ENCODE measurements at places on chromosomes 2 and 18.

- no peak for DNase-seq
These were observed 77.9 kb upstream of the FZD7 start for GRCh38 chr2:201955702-201956141.

DNA sequence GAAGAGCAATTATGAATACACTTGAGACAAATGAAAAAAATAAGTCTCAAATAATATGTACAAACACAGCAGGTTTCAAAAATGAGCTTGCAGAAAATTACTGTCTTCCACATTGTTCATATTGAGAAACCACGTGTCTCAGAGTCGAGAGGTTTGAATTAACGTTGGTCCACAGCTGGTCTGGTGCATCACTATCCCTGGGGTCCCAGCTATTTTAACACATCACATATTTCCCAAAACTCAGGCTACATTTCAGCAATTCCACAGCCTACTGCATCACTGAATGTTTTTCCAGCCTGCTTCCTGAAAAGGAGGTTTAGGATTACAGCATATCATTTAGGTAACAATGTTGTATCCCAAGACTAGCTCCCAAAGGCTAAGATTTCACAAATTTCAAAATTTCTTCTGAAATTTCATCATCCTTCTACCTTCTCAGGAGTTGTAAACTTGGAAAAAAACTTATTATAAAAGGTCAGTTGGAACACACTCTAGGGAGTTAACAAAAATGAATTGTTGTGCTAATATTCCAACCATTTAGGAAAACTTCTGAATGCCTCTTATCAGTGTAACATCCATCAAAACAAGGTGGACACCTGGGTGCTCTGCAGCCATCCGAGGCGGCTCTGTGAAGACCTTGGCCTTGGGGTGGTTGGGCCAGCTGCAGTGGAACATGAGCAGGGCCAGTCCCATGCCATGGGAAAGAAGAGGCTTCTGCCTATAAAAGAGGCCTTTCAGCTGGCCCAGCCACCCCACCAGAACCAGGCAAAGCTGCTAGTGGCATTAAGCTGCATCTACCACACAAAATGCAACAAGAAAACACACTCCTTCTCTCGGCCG, 198.1 kb upstream of the RBBP8 start:
- DNase-seq = no peak

GRCh38 chr2:10232096-10232815, 70.4 kb upstream of the HPCAL1 start:
- no peak for DNase-seq

- no peak for DNase-seq
These were observed 516.7 kb upstream of the HS6ST1 start for GRCh38 chr2:128835342-128835855.

DNA sequence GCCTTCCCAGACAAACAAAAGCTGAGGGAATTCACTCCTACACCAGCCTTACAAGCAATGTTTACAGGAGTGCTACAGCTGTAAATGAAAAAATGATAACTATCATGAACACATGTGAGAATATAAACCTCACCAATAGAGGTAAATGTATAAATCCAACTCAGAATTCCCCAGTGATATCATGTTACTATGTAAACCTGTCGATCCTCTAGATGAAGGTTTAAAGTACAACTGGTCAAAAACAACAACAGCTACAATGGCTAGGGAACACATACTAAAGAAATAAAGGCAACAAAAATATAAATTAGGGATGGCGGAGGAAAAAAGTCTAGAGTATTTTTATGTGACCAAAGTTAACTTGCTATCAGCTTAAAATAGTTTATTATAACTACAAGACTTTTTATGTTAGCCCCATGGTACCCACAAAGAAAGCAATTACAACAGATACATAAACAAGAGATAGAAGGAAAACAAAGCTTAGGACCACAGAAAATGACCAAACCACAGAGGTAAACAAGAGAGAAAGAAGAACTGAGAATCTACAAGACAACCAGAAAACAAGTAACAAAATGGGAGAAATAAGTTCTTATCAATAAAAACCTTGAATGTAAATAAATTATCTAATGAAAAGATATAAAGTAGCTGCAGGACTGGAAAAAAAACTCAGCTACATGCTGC, 8.3 kb downstream of the CERKL start:
- no peak for DNase-seq
